NCI-H1694 treated with DMSO at 0.1 percent for 48 hours (cell line): ENCODE measurements at places on chromosomes 3 and 15.

GRCh38 chr3:167030082-167030725 is 349.9 kb downstream of the ZBBX start:
- DNase-seq, result no peak

GRCh38 chr3:162729686-162730085 is 1233.1 kb downstream of the OTOL1 start:
- no peak for DNase-seq

DNA sequence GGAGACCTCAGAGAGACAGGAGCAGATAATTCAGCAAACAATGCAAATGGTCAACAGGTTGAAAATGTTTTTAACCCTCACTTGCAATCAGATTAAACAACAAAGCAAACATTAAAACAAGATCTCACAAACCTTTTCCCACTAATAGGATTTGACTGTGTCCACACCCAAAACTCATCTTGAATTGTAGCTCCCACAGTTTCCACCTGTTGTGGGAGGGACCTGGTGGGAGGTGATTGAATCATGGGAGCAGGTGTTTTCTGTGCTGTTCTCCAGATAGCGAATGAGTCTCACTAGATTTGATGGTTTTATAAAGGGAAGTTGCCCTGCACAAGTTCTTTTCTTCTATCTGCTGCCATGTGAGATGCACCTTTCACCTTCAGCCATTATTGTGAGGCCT is 1.3 kb upstream of the LYSMD4 start:
- no peak for DNase-seq

DNA sequence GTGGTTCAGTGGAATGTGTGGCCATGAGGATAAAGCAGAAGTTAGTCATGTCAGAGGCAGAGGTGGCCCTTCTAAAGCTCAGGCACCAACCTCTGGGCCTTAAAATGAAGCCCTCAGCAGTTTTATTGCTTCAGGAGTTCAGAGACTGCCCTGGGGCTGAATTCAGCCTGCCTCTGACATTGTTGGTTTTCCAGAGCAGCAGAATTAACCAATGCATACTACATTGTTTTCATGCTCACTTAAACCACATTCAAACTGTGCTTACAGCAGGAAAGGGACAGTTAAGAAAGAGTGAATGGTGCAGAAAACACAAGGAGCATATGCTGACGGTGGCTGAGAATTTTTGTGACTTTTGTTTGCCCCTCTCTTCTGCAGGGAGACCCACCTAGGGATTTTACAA is 320.2 kb downstream of the CHST2 start:
- no peak for DNase-seq

DNA sequence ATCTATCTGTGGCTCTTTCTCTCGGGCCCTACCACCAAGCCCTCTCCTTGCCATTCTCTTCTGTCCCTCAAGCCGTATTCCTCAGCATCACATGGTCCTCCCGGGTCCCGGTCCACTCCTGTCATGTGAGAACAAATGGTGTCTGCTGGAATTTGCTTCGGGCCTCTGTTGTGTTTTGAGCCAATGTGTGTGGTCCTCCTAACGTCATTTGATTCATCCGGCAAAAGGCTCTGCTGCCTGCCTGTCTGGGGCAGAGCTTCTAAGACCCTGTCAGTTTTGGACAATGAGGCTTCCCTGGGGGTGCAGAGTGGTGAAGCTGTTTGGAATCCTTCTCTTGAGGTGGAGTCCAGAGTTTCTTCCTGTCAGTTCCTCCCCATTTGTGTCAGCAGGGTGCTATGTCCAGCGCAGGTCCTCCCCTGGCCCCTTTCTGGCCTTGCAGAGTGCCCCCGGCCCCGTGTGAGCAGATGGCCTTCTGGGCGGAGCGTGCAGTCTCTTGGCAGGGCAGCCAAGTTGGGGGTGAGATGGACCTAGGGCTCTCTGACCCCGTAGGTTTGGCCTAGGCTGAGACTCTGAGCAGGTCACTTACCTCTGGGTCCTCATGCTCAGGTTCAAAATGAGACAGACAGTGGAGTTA is 93.6 kb downstream of the APBA2 start:
- no peak for DNase-seq

- no peak for DNase-seq
Measured at GRCh38 chr3:197432384-197433127, 123.2 kb downstream of the BDH1 start.

DNA sequence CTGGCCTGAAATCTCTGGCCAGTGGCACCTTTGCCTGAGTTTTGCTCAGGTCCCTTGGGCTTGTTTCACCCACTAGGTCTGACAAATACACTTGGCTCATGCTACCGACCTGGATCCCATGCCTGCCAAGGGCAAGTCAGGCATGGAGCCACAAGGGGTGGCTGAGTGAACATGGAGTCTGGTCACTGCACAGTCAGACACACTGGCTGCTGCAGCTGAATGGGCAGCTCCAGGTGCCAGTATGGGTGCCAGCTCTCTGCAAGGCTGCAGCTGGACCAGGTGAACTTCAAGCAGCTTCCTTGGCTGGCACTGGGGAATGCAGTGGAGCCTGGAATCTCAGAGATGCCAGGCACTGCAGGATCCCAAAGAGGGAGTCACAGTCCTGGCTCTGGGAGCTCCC is 170.3 kb downstream of the NECTIN3 start:
- no peak for DNase-seq

- no peak for DNase-seq
Measured at GRCh38 chr15:51879555-51879954, 50.1 kb downstream of the TMOD3 start.

DNA sequence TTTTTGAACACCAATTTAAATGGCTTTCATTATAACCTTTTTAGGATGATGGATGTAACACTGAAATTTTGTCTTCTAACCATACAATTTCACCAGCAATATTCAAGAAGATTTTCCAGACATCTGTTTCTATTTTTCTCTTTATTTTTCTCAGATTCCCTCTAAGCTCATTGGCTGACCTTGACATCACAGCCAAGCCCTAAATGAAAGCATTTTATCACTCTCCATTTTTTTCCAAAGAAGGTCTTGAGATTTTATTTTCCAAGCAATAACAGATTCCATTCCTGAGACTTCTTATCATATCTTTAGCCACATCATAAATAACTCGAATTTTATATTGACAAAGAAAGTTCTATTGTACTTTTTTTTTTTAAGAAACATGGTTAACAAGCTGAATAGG is 392.6 kb upstream of the THBS1 start:
- DNase-seq, result no peak

DNA sequence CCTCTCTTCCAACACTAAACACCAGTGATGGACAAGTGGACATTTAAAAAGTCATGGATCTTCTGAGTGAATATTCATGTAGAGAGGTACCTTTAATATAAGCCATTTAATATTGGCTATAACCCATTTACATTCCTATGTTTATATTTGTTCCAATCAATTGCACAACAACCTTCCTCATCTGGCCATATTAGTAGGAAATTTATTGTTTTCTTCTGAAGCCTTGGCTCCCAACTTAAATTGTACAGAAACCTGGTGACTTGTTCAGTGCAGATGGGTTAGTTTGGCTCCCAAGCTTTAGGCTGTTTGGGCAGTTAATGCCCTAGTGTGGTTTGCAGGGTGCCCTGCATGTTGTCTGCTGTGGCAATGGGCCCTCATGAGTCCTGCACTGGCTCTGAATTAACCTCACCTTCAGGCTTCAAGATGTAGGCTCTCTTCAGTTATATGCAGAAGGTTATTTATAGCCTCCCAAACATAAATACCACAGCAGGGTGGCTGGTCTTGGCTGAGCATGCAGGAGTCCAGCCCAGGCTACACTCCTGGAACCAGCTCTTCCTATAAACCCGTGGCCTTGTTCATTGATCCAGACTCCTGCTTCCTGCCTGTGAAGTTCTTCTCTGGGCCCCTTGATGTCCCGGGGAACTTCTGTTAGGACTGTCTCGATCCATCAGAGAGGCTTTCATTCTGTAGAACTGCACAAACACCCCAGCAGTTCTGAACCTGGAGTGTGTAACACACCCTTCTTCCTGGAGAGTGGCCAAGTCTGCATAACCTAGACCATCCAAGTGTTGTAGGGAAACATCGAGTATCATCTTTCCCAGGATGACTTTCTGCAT is 57.0 kb downstream of the DUT start:
- DNase-seq, result no peak

DNA sequence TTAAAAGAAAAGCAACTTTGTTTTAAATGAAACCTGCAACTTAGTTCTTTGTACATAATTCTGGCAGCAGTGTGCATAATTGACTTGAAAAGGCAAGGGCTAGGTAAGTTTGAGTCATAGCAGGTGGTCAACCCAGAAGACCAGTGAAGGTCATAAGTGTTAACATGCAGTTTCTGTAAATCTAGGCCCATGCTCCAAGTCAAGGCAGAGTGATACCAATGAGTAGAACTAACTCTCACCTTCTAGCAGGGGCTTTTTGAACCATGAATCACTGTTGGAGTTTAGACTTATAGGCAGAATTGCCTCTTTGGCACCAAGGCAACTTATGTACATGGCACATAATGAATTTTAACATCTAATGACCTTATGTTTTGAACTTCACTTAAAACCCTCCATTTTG is 29.5 kb upstream of the IL20RB start:
- no peak for DNase-seq

DNA sequence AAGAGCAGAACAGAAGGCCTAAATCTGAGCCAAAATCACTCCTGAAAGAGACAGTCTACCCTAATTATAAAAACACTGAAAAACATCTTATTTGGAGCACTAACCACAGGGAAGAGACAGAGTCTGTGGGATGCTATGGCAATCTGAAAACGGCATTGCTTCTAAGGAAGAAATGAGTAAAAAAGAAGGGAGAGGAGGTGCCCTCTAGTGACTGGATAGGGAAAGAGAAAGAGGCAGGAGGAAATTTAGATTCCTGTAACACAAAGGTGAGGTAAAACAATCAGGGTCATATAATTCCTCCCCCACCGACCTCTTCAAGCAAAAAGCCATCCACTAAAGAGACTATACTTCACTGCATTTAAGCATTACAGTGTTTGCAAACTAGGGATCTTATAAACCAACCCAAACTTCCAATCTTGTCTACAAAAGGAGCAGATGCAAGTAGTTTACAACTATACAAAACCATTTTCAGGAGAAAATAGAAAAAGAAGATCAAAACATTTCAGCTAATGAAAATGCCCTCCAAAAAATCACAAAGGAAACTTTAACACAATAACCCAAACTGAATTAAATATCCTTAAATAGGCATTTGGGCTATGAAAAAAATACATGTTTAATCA is 32.6 kb downstream of the HACD2 start:
- peak; percentile 38 for DNase-seq

DNA sequence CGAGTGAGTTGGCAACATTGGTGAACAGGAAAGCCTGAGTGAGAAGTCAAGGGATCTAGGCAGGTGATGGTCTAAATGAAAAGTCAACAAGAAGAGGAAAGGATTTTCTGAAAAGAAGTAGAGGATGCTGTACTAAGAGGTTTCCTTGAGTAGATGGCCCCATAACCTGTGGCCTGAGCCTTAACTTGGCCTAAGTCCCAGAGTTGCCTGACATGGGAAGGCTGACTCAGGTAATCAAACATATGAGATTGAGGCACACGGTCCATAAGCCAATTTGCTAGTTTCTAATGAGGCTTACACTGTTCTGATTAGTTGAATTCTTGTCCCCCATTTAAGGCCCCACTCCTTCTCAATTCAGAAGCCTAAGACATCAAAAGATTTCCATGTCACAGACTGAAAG is 262.5 kb upstream of the LMCD1 start:
- no peak for DNase-seq

GRCh38 chr3:41434781-41435180 is 235.5 kb downstream of the CTNNB1 start:
- no peak for DNase-seq

- DNase-seq, result no peak
Measured at GRCh38 chr3:26428992-26429391, 193.6 kb upstream of the LRRC3B start.

DNA sequence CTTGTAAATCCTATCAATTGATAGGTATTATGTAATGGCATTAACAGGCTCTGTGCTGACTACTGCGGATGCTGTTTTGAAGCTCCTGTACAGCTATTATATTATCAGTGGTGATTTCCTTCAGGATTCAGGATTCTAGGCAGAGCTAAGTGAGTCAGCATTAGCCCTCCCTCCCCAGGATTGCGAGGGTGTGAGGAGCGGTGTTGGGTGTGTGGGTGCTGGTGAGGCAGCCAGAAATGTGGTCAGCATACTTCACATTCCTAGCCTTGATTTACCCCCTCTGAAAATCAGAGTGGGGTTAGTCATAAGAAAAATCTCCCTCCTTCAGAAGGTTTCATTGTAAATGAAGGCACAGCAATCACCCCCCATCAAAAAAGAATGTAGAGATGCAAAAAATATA is 72.5 kb downstream of the SNTN start:
- DNase-seq, result no peak

- no peak for DNase-seq
Measured at GRCh38 chr3:170866499-170866898, 3.5 kb downstream of the RPL22L1 start.

DNA sequence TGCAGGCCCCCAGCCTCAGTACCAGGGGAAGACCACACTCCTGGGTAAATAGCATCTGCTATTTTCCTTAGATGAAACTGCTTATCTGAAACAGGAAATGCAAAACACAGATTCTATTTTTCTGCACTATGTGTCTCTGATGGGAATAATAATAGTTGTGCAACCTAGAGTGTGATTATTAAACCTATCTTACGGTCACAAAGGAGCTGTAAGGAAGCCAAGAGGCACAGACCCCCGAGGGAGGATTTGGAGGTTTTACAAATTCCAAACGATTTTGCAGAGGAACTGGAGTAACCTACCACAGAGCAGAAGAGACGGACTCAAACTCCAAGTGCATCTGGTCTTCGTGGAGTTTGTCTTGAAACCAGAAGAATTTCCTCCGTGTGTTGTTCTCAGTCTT is 14.1 kb upstream of the APOD start:
- no peak for DNase-seq

DNA sequence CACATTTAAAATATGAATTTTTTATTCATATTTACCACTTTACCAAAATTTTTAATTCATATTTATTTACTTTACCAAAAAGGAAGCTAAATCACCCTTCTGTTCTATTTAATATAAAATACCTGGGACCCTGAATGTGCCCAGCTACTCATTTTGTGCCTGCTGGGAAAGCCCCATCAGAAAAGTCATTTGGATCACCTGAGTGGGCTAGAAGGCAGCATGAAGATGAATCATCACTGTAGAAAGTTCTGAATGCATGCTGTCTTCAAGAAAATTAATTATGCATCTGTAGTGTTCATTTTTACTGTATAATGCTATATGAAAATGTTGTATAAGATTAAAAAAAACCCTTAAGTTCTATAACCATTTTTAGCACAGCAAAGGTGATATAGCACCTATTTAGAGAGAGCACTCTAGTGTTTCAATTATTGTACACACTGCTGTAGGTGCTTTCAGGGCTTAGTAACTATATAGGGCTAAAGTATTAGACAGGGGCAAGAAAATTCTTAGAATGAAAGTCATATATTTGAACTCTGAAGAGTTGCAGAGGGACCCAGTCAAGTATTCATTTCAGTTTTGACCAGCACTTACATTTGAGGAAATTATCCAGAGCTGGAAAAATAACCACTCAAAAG is 175.1 kb downstream of the NFKBIZ start:
- DNase-seq, result no peak

- no peak for DNase-seq
Measured at GRCh38 chr3:195352895-195353488, 82.0 kb upstream of the XXYLT1 start.
